ENCODE measurements at places on chromosomes 3 and 15.

DNA sequence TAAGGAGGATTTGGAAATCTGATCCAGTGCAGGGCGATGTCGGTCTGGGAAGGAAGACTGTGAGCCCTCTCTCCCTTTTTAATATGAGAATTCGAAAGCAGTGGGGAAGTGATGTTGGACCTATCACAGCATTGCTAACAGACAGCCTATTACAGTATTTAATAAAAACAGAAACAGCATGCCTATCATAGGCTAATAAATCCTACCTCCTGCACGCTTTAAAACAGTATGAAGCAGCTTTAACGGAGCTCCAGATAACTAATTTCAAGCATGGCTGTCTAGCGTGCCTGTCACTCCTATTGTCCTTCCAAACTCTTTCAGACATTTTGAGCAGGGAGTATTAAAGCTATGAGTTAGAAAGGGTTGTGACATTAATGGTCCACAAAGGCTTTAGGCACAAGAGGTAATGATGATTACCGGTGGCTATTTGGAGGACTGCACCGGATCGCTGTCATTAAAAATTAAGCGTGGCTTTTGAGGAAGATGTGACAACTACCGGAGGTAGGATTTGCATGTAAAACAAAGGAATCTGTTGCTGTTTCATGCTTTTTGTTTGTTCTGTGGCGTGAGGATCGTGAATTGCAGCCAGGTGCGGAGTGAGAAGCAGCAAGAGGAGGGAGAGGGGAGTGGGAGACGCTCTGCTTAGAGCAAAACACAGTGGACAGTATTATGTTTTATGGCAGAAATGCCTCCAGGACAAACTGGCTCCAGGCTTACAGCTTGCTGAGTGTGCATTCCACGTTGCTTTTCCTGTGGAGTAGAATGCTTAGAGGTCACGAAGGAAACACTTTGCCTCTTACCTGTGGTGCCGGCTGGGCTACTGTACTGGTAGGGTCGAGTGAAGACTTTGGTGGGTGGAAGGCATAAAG is at the start of gene KCNMB2:
KCNMB2 (plus strand) TSS at position 226 of the 869 bp plus-strand sequence.
- peak; percentile 38 for DNase-seq

GRCh38 chr15:33402600-33402999 is 91.8 kb downstream of the RYR3 start:
- peak; percentile 47 for DNase-seq

DNA sequence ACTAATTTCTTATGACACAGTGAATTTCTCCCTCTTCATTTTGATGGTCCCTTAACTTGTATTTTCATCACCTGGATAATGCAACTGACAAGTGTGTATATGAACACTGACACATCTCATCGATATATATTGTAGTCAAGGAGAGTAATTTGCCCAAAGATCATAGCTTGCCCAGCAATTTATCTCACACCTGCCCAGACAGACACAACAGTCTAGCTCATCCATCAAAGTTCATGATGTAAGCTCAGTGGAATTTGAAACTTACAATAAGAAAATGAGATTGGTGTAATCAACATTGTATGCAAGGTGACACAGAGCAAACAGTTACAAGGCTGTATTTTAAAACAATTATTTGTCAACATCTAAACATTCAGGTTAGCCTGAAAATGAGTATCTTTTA is 805.8 kb downstream of the NAALADL2 start:
- DNase-seq: no peak

- DNase-seq: no peak
Measured at GRCh38 chr3:149177122-149177521, 44.5 kb downstream of the CP start.

DNA sequence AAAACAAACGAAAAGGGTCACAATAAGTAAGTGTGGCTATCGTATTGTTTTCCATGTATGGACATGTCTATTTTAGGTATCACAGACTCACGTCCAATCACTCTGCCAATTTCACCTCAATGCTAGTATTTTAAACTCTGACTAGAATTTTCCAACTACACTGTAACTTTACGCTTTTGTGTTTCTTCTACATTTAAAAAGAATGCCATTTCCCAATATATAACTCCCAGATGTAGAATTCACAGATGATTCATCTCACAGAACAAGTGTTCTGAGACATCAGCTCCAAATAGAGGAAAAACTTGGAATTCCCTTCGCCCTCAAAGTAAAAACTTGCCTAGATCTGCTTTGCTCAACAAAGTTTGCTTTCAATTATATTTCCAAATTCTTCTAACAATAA is 14.2 kb downstream of the LRIG1 start:
- DNase-seq: no peak

- no peak for DNase-seq
Measured at GRCh38 chr15:46854564-46854963, 862.7 kb upstream of the SEMA6D start.

DNA sequence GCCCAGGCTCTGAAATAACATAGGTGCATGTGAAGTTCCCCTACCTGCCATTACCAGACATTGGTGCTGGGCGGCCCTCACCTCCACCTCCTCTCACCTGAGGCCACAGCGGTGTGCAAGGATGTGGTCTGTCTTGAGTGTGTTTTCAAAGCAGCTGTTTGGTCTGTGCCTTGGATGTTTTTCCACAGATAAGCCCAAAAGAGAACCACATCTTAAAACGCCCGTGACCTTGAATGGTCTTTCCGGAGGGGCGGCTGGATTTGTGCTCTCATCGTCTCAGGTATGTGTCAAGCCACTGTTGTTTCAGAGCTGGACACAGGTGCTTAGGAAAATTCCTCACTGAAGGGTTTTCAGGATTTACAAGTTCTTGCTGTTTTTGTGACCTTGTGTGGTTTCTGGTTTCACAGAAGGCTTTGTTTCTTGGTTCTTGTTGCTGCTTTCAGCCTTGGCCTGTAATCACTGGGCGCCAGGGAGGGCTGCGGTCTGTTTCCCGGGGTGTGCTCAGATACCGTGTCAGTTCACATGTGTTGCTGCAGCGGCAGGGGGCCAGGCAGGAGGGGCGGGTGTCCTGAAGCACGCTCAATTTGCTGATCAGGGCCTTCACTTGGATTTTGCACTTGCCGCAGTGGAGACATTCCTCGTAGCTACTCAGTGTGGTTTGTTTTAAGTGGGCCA is 128.4 kb downstream of the IGF1R start:
- DNase-seq: peak; percentile 72

GRCh38 chr3:47225310-47225906 is 57.2 kb downstream of the KIF9 start:
- DNase-seq: no peak

DNA sequence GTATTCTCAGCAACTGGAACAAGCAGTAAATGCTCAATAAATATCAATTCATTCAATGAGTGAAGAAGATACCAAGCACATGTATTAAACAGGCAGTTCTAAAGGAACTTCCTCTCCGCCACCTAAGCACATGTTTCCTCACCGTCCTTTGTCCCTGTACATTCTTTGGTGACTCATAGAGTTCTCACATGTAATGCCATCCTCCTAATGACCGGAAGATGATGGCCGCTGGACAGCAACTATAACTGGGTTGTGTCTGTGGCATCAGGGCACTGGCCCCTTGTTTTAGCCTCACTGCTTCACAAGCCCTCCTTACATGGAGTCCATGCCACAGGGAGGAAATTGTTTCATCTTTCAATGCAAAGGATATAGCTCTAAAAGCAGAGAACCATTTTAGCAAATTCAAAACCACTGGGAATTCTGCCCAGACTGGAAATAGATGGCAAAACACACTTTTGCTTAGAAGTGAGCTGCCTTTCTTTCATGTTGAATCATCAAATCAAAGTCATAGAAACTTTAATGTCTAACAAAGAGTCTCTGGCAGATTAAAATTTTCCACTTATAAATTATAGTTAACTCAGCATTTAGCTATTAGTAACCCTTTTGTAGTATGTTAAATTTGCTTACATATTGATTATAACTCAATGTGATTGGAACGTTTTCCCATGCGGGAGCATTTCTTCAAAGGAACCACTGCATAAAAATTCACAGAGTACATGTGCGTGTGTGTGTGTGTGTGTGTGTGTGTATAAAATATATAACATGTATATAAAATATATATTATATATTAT is 74.1 kb downstream of the GAP43 start:
- DNase-seq: no peak

GRCh38 chr15:68644083-68644904 is 65.5 kb downstream of the CORO2B start:
- DNase-seq: peak; percentile 15

GRCh38 chr3:79521221-79521848 is 246.5 kb downstream of the ROBO1 start:
- DNase-seq: no peak

DNA sequence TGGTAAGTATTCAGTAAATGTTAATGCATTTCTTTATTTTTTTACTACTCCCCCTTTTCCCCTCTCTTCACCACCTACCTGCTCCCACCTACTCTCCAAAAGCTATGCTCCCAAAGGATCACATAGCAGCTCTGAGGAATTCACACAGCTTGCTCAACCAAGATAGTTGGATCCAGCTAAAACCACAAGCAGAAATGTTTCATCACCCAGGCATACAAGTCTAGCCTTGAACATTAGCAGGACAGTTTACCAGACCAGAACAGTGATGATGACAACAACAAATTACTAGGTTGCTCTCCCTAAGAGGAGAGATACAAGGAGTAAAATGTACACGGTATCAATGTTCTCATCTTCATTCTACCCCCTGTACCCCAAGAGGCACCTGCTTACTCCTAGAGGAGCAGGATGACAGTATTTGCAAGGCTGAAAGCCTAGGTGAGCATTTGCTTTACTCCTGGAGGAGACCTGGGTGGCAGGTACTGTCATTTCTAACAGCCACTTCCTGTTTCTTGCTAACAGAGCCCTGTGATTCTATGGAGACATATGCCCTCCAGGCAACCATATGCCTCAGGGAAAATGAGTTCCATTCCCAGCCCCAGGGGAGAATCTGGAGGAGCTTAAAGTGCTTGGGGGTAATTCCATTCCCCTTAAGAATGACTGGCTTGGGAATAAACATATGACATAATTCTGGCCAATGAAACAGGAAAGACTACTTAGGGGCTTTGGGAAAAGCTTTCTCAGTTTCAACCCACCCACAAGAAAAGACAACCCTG is 237.5 kb downstream of the NTRK3 start:
- no peak for DNase-seq

DNA sequence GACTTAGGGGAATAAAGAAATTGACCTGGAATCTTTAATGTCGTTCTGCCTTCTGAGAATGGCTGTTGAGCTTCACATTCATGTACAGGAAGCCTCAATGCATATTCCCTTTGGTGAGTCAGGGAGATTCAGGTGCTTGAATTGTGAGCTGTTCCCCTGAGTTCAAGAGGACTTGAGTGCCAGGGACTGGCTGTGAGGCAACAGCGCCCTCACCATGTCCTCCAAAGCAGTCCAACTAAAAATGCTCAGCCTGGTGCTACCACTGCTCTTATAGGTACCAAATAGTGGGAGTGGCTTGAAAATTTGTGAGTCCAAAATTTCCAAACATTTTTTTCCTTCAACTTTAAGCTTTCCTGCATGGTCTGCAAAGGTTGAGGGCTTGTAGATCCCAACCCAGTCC is 54.1 kb downstream of the LEO1 start:
- DNase-seq: no peak

DNA sequence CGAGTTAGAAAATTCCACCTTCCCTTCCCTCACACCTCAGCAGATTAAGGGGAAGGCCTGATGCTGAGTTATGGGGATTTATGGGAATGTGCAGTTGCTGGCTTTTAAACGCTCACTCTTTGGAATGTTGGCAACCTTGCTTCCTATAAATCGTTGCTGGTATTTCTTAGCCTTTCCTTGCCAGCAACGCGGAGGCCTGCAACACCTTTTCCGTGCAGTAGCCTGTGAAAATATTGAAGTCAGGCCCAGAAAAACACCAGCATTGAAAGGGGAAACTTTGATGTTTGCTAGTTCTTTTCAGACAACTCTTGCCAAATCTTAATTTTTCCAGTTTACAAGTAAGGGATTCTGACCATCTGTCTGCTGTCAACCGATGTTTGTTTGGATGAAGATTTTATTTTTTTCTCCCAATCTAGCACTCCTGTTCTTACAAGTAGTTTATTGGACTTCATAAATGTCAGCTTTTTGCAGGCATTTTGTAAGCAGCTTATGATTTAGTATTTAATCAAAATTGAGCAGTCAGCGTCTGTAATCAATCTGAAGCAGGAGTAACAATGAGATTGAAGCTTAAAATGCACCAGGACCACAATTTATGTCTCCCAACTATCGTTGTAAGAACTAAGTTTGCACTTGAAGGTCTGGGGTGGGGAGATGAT is 251.0 kb downstream of the RPLP1 start:
- DNase-seq: no peak

DNA sequence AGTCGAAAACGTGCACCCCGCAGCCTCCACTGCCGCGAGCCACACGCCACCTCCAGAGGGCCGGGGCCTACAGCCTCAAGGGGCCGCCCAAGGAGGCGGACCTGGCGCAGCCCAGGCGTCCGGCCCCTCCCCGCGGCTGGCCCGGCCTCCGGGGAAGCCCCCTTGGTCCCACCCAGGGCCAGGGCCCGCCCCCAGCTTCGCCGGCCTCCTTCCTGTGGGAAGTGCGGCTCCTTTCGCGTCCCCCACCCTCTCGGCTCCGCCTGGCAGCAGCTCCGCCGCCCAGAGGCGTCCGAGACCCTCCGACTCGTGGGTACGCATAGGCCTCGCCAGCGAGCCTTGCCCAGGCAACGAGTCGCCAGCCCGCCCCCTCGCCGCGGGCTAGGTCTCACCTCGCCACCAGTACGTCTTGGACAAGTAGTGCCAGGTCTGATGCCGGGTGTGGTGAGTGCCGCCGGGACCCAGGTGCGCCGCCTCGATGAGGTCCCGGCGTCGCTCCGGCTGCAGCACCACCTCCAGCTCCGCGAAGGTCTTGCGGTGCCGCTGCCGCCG is 642 bp downstream of the ZBTB11 start:
- peak; percentile 98 for DNase-seq

DNA sequence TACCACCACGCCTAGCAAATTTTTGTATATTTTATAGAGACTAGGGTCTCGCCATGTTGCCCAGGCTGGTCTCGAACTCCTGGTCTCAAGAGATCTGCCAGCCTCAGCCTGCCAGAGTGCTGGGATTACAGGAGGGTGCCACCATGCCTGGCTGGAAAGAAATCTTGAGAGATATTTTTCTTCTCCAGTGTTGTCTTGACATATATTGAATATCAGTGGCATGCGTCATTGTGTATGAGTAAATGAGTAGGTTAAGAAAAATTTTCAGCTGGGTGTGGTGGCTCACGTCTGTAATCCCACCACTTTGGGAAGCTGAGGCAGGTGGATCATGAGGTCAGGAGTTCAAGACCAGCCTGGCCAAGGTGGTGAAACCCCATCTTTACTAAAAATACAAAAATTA is 3.5 kb upstream of the PIF1 start:
- DNase-seq: no peak

GRCh38 chr3:102471001-102471400 is 36.2 kb downstream of the ZPLD1 start:
- DNase-seq: no peak

- DNase-seq: no peak
Measured at GRCh38 chr3:156620260-156620659, 54.1 kb upstream of the TIPARP start.

GRCh38 chr3:59517388-59517787 is 467.6 kb upstream of the CFAP20DC start:
- no peak for DNase-seq

DNA sequence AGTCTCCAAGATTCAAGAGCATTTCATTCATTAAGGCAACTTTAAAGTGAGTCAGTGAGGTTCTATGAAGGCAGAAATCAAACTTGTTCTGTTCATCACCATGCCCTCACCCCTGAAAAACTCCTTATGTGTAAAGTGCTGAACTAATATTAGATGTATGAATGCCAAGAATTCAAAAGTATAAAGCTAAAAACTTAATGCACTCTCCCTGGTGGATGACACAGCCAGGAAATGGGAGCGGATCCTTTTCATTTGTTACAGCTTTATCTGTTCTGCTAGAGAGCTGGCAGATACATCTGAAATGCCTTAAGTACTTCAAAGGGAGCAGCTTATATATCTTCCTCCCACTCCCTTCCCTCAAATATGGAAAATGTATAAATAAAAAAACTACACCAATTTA is 8.2 kb downstream of the TXNRD3 start:
- no peak for DNase-seq
